ENCODE measurements at places on chromosomes 3 and 15. TPM values are rescaled to one million over a fixed set of nuclear protein-coding genes. Genes with fewer than 3 reads are reported as not detected.

- no peak for DNase-seq
Measured at GRCh38 chr3:3628676-3629328, 170.4 kb upstream of the LRRN1 start.

DNA sequence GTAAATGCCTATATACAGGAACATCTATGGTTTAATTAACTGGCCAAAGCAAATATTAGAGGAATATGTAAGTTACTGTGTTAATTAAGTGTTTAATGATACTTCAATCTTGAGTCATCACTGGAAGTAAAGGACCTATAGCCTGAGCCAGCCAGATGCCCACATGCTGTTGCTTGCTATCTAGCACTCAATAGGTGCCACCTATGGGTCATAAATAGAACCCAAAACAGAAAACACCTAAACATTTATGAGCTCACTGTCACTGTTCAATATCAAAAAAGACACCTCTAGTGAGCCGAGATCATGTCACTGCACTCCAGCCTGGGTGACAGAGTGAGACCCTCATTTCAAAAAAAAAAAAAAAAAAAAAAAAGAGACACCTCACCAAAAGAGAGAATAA lies 48.4 kb upstream of the IP6K2 start:
- peak; percentile 56 for DNase-seq

DNA sequence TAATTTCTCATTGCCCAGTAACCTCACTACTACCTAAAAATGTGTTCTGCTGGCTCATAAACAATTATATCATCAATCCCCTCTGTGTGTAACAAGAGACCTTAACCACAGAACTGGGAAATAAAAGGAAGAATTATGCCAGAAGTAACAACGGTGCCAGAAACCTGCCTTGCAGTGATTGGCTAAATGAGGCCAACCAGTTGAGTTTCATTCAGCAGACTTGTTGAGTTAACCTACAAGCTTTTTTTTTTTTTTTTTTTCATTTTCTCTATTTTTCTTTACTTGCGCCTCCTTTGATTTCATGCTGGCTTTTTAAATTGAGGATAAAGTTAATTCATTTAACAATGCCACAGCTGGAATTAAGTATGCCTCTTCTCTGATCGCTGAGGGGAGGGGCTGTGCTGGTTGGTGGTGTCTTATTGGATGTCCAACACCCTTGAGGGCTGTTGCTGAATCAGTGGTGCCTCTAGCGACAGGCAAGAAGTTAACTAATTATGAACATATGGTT lies 30.0 kb upstream of the GMNC start:
- DNase-seq: no peak

DNA sequence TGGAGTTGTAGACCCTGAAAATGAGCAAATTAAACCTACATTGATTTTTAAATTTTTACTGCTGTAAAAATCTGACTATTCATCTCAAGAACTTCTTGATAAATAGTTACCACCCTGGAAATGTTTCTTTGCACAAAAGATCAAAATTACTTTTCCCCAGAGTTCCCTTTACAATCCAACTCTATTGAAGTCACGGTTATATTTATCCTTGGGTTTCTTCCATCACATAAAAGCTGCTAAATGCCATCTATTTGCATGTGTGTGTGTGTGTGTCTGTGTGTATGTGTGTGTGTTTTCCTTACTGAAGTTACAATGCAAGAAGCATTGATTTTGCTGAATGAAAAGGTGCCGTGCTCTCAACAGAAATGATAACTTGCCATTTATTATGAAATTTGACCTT lies 1273.0 kb downstream of the ROBO2 start:
- no peak for DNase-seq

PLA2G4D gene
- not detected for total RNA-seq

GRCh38 chr3:9480265-9480664 lies 73.4 kb downstream of the LHFPL4 start:
- DNase-seq: no peak

- DNase-seq: no peak
Measured at GRCh38 chr15:34314491-34315490, 22.8 kb downstream of the SLC12A6 start.

DNA sequence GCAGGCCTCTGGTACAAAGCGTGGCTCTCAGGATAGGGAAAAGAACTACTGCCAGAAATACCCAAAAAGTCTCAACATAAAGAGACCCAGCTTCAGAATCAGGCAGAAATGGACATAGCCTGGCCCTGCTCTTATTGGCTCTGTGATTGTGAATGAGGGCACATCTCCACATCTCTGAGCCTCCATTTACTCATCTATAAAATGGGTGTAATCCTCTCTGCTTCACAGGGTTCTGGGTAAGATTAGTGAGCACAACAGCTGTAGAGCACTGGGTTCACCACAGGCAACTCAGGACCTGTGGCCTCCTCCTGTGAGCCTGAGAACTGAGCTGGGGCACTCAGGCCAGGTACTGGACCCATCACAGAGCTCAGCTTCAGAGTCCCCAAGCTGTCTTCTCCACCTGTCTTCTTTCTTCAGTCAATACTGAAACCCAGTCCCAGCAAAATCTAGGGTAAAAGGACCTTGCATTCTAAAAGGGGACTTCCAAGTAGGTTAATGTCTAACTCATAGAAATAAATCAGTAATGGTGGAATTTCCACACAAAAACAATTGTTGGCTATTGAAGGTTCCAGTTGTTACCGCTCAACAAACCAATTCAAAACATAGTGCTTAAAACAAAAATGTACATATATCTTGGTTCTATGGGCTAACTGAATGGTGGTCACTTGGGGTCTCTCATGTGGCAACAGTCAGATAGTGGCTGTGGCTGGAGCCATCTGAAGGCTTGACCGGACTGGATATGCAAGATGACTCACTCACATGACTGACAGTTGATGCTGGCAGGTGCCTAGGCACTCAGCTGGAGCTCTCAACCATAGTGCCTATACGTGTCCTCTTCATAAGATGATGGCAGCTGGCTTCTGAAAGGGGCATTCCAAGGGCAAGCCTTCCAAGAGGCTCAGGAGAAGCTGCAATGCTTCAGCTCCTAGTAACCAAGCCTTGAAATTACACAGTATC lies 47.3 kb downstream of the TRIM42 start:
- no peak for DNase-seq

DNA sequence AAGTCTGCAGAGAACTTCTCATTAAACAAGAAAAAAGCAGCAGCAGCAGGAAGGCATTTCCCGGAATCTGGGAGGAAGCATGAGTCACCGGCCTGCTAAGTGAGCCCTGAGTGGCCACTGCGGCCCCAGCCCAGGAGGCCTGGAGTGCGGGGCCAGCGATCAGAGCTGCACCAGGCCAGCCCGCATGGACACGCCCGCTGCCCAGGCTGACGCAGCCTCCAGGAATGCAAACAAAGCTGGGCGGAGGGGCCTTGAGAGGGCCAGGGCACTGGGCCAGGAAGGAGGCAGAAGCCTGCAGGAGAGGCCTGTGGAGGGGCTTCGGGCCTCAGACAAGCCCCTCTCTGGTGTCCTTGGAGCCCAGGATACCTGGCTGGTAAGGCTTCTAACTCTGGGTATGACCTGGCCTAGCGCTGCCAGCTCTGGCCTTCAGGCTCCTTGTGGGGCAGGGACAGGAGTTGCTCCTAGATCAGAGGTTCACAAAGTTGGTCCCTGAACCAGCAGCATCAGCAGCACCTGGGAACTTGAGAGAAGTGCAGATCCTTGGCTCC lies 101.2 kb downstream of the SMAD6 start:
- peak; percentile 22 for DNase-seq

TPRG1 gene
- total RNA-seq: 5.6 TPM

CHST13 gene
- 2.8 TPM for total RNA-seq

- DNase-seq: peak; percentile 79
Measured at GRCh38 chr3:172516318-172517214, 6.7 kb downstream of the TNFSF10 start.

GRIP2 gene
- 0.80 TPM for total RNA-seq

GRCh38 chr3:190118438-190118837 lies 2.3 kb downstream of the P3H2 start:
- no peak for DNase-seq

GRCh38 chr15:63202861-63203260 lies 13.5 kb downstream of the RAB8B start:
- DNase-seq: no peak

DNA sequence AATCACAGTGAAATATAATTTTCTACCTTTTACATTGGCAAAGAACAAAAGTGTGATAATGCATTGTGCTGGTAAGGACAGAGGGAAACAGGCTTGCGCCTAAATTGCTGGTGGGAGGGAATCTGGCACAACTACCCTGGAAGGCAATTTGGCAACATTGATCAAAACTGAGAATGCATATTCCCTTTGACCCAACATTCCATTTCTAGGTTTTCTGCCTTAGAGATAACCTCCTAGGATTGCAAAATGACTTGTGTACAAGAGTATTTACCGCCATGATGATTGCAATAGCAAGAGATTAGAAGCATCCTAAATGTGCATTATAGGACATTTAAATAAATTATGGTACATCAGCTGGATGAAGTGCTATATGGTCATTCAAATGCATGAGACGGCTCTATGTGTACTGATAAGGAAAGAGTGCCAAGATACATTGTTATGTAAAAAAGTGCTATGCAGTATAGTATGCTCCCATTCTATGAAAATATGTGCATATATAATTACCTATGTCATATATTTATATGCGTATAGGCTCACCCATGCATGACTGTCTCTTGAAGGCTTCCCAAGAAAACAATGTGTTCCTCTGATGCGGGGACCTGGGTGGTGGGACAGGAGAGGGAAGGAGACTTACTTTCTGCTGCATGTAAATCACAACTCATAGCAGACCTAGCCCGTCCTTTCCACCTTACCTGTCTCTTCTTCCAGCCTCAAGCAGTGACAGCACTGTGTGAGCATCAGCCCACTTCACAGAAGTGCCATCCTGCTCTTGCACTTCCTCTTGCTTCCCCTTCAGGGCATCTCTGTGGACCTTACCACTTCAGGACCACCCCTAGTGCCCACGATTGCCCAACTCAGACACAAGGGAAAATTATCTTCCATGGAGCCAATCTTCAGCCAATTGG lies 249.9 kb upstream of the TLE3 start:
- DNase-seq: no peak

THSD4 gene
- 10.7 TPM for total RNA-seq

GASK1A gene
- total RNA-seq: 6.3 TPM

DNA sequence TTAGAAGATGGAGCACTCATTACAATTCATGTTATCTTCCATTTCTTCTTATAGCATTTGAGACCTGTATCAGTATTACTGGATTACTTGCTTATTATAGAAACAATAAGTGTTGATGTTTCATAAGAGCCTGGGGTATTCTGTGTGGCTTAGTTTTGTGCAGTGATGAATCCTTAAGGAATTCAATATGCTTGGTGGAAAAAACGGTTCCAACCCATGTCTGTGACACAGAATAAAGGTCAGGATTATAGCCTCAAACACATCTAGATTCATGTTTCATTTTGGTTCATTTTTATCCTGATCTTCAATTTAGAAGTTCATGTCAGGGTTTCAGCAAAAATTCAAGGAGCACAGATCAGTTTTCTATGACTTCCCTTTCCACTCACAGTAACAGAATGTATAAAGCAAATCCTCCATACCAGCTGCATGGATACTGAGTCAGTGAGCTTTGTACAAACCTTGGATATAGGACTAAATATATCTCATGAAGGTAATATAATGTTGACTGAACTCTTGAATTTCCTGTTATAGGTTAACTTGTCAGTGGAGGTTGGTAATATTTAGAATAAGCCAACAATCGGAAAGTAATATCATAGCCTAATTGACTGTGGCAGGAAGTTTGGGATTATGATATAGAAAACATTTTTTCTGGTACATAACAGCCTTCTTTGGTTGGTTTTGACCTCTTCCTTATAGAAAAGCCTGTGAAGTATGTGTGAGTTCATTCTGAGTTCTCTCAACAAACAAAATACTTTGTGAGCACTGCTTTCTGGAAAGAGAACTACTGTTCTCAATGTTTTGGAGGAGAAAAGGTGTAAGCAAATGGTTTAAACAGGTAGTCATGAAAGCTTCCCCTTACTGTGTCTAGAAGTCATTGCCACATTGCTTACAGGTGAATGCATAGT lies 218.2 kb upstream of the TPM1 start:
- no peak for DNase-seq

DNA sequence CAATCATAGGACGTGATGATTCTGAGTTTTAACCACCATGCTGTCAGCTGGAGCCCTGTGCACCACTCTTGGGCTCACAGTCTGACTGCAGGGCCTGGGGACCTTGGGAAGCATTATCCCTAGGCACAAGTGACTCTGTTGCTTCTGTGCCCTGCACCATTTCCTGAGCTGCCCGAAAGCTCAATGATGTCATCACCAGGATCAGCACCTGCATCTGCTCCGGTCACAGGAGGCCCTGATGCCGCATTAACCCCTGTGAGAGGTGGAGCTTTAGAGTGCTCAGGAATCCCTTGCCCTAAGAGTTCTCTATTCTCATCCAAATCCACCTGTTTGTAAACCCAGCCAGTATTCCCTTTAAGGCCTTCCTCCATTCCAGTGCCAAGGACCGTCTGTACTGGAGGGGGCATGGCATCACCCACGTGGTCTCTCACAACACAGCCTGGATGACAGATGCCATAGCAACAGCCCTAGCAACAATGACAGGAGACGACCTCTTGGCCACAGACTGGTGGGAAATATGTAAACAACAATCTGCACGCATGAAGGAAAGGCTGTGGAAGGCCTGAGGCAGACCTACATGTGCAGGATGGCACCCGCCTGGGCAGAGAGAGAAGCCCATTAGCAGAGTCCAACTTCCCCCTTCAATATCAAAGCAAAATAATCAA lies 37.9 kb downstream of the NTRK3 start:
- no peak for DNase-seq

- no peak for DNase-seq
Measured at GRCh38 chr15:76840830-76841460, 64.2 kb downstream of the SCAPER start.

DNA sequence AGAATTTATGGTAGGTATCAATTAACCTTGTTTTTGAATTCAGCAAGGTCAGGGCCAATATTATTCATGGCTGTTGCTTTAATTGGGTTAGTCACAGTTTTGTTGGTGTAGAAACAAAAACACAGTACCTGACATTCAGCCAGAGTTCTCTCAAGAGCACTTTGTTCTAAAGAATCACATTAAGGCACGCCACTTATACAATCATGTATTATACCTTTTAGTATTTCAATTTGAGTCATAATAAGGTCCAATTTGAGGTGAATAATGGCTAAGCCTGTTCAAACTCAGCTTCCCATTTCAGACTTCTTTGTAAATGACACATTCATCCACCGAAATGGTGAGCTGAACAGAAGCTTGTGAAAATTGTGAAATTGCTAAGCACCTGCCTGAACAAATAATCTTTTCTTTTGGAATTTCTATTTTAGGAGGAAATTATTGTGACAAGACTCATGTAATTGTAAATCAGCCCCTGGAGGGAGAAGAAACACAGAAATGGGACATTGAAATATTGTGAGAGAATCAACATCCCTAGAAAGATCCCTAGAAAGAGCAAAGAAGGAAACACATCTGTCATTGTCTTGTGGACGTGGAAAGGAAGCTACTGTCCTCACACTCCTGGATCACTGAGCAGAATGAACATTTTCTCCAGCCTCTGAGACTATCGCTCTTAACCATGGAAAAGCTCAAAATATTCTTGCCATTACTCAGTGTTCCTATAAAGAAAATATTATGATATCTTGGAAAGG lies 29.3 kb downstream of the RIOX2 start:
- DNase-seq: no peak

NEK10 gene
- total RNA-seq: 6.0 TPM

- DNase-seq: peak; percentile 36
Measured at GRCh38 chr15:41494922-41495735, 1.5 kb downstream of the ITPKA start.

All from Peyer's patch (tissue), 4 donors.